ENCODE measurements at places on chromosomes 12 and 14. TPM values are rescaled to one million over a fixed set of nuclear protein-coding genes. Genes with fewer than 3 reads are reported as not detected.

Gene IL31
- total RNA-seq: not detected

Gene SLC2A14
- total RNA-seq: 0.69 TPM

Gene OR10G3
- total RNA-seq: not detected

Gene PLXNC1
- 35.2 TPM for total RNA-seq

Gene CD163
- total RNA-seq: 0.27 TPM

Gene FSCB
- total RNA-seq: not detected

Gene CABP1
- total RNA-seq: 2.4 TPM

Gene ESRRB
- not detected for total RNA-seq

Gene LRRK2
- 2.4 TPM for total RNA-seq

Gene TMEM117
- 6.3 TPM for total RNA-seq

Gene RERGL
- not detected for total RNA-seq
